Central memory CD4-positive, alpha-beta T cell (primary cell): ENCODE measurements at places on chromosomes 1 and 21.

- no peak for DNase-seq
Observed at GRCh38 chr1:226003502-226004170, 4.5 kb upstream of the SDE2 start.

GRCh38 chr1:182699393-182700350 lies 15.3 kb upstream of the RGS8 start:
- no peak for DNase-seq

DNA sequence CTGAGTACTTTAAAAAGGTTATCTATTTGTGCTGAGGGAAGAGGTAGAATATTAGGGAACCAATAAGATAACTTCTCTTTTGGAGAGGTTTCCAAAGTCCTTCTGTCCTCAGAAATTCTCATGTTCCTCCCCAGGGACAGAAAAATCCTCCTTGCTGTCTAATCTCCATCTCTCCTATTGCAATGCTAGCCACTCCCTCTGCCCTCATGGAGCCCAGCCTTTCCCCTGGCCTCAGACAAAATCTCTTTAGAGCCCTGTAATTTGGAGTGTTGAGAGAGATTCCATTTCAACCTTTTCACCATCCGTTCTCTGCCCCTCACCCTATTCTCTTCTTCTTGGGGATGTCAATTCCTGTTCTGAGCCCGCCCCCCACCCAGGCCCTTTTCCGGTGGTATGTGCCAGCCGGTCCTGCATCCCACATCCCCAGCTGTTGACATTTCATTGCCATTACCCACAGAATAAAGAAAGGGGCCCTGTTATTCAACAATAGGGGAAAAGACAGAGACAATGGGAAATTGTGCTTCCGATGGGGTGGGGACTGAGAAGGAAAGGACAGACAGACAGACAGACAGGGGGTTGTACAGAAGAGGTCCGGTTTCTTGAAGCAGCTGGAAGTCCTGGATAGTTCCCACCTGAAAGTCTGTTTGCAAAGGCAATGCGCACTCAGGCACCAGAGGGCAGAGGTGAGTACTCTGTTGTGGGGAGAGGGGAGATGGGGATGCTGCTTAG lies at the start of gene HAPLN2:
Gene HAPLN2, plus strand, starts transcription at position 563 of the 729 bp plus-strand sequence. CDS start 4,076 bp downstream, outside the sequence.
- DNase-seq: no peak

DNA sequence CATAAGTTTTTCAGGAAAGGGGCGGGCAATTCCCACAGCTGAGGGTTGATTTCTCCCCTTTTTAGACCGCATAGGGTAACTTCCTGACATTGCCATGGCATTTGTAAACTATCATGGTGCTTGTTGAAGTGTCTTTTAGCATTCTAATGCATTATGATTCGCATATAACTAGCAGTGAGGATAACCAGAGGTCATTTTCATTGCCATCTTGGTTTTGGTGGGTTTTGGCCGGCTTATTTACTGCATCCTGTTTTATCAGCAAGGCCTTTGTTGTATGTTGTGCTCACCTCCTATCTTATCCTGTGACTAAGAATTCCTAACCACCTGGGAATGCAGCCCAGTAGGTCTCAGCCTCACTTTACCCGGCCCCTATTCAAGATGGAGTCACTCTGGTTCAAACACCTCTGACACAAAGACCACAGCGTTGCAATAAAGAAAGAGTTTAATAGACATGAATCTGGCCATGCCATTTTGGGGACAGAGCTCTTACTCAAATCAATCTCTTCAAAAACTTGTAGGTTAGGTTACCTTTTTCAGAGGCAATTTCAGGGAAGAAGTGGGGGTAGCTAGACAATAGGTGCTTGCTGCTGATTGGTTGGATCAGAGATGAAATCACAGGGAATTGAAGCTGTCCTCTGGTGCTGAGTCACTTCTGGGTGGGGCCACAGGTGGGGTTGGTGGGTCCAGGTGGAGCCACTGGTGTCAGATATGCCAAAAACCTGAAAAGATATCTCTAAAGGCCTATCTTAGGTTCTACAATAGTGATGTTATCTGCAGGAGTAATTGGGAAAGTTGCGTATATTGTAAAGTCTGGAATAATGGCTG lies 23.3 kb downstream of the TBX19 start:
- DNase-seq: no peak

DNA sequence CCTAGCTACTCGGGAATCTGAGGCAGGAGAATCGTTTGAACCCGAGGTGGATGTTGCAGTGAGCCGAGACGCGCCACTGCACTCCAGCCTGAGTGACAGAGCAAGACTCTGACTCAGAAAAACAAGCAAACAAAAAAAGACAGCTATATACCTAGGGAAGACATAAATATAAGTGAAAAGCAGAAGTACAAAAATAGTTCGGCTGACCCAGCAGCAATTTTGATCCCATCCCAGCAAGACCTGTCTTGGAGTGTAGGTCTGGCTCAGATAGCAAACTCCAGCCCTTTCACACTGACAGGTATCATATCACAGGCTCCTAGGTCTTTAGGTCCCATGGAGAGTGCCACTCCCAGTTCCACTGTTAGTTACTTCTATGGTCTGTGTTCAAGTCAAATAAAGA lies 14.6 kb downstream of the MTX1 start:
- DNase-seq: no peak

DNA sequence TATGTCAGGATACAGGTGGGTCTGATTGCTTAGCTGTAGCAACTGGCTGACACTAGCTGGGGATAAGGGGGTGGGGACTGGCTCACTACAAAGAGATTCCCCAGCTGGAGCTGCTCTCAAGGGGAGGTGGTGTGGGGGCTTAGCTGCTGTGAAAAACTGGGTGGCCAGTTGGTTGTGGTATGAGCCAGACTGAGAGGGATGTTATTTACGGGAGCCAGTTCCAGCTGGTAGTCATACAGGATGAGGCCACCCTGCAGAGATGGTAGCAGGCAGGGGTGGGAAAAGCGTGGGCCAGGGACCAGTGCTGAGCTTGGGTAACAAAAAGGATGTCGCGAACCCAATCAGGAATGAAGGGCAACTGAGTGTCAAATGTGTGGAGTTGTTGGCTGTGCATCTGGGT lies 204.0 kb upstream of the C21orf91 start:
- DNase-seq: no peak

DNA sequence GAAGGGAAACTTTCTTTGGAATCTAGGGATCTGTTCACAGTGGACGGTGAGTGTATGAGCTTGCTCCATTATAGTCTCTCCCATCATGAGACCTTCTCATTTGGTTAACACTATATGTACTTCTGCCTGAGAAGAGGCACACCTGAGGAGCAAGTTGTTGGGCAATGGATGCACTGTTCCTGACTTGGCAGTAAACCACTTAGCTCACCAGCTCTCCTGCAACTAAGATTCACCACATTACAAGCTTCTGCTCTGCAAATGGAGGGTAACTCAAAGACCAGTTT lies 10.2 kb downstream of the MACF1 start:
- no peak for DNase-seq

GRCh38 chr1:198922638-198923430 lies 284.0 kb downstream of the PTPRC start:
- no peak for DNase-seq
